ENCODE measurements at places on chromosomes 13 and 19.
A peak's percentile ranks its signal among the peaks of the same experiment; 100 is the strongest.

GRCh38 chr13:24008679-24009078 lies 111.4 kb upstream of the C1QTNF9B start:
- DNase-seq: peak; percentile 36

GRCh38 chr19:6199240-6199994 lies 64.0 kb downstream of the ACSBG2 start:
- DNase-seq: peak; percentile 98

DNA sequence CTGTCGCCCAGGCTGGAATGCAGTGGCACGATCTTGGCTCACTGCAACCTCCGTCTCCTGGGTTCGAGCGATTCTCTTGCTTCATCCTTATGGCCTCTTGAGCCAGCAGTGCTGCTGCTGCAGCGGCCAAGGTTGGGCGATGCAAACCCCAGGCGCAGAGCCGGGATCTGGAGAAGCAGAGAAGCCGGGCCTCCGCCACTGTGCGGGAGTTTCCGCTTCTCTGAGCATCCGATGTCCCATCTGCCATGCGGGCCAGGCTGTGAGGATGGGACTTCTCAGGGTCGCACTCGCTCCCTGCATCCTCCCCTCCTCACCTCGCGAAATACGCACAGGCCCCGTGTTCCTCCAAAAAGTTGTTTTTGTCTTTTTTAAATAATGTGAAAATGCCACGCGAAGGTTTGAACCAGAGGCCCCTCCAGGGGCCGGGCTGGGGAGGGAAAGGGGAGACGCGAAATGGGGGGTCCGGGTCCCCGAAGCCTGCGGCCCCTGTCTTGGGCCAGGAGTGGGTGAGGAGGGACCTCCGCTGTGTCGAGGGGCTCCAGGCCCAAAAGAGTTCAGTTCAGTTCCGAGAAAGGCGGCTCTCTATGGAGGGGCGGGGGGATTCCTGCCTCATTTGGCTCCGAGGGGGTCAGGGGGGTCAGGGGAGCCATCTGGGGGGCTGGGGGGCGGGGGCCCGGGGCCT lies 15.9 kb downstream of the CYTH2 start:
- no peak for DNase-seq

DNA sequence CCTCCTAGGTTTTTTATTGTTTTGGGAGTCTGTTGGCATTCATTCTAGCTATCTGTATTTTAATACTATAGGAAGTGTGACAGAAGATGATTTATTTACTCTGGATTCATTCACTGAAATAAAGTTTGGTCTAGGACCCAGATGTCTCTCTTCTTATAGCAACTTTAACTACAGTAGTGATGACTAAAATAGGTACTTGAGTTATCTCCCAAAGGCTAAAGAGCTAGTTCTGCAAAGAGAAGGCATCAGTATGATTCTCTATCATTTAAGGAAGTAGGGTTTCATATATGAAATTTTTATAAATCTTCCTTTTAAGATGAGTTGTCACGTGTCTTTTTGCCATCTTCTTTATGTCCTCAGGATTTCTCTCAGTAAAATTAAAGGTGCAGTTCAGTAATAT lies 507.4 kb downstream of the KCTD12 start:
- no peak for DNase-seq

GRCh38 chr19:14769201-14769600 lies 9.2 kb downstream of the ADGRE2 start:
- no peak for DNase-seq

DNA sequence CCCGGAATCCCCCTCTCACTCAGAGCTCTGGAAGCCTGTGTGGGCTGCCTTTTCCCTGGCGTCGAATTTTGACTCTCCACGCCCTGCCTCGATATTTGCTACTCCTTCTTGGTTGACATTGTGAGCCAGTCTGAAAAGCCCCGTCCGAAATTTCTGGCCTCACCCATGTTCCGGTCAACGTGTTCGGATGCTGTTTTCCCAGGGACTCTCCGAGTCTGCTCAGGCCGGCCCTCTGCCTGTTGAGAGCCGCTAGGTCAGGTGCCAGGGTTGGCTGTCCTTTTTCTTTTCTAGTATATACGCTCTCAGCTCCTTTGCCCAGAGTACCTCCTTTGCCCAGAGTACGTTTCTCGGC lies 6.8 kb upstream of the DGKH start:
- DNase-seq: peak; percentile 42

DNA sequence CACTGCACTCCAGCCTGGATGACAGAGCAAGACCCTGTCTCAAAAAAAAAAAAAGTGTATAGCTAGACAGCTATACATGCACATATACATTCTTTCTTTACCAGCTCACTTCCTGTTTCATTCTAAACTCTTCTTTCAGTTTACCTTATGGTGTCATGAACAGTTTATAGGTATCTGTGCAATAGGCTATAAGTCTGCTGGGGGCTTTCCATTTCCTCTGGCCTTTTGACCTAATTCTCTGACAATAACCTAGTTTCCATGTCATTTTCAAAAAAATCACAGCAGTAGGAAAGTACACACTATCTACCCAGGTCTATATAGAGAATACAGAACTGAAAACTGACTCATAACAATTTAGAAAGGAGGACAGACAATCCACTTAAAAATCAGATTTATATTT lies 24.4 kb upstream of the URAD start:
- peak; percentile 7 for DNase-seq

DNA sequence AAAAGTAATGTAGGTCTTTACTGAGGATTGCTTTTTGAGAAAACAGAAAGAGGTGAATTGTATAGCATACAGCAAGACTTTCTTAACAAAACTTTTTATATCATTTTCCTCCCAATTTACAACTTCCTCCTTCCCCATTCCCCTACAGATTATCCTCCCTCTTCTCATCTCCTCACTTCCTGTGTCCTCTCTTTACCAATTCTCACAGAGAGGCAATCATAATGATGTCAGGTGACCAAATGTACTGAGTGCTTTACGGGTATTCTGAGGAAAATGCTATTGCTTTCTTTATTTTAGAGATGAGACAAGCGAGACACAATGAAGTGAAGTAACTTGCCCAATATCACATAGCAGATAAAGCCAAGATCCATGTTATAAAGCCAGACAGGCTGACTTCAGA lies 1.7 kb upstream of the MTMR6 start:
- DNase-seq: no peak

DNA sequence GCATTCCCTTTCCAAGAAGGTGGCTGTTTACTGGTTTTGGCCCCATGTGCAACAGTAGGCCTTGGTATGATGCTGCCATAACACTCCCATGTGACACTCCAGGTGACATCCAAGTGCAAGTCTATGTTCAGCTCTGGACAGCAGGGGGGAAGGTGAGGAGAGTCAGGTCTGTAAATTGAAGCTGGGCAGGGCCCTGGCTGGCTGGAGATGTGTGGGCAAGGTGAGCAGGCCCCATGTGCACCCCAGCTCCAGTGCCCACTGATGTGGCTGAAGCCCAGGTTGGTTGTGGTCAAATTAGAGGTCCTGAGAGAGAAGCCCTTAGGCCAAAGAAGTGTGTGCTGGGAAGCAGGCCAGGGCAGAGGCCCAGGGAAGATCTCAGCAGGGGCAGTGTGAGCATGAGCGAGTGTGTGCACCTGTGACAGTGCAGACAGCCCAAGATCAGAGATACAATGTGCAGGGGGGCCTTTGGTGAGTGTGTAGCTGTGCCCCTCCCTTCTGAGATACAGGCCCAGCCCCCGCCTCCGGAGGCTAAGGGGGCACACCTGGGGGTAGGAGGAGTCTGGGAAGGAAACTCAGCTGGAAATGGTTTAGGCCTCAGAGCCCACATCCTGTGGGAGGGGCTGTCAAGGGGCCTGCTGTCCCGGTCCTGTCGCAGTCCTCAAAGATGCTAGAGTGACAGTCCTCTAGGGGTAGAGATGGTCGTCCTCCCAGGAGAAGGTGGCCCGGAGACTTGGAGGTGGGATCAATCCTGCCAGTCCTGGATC lies 18.6 kb downstream of the DEDD2 start:
- DNase-seq: no peak

DNA sequence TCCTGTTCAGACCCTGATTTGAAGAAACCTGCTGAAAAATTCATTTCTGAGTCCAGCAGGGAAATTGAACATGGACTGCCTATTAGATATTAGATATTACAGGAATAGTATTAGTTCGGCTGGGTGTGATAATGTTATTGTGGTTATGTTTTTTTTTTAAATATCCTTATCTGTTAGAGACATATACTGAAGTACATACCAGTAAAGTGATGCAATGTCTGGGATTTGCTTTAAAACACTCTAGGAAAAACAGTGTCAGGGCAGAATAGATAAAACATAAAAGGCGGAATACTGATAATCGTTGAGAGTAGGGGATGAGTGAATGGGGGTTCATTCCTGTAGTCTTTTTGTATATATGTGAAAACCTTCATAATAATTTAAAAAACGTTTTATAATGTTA lies 28.7 kb upstream of the AMER2 start:
- DNase-seq: no peak

GRCh38 chr19:38289955-38290354 lies 14.1 kb upstream of the C19orf33 start:
- no peak for DNase-seq

GRCh38 chr13:77056382-77056781 lies 29.4 kb upstream of the FBXL3 start:
- no peak for DNase-seq

- DNase-seq: no peak
Observed at GRCh38 chr19:46367426-46367825, 20.5 kb downstream of the PPP5C start.

DNA sequence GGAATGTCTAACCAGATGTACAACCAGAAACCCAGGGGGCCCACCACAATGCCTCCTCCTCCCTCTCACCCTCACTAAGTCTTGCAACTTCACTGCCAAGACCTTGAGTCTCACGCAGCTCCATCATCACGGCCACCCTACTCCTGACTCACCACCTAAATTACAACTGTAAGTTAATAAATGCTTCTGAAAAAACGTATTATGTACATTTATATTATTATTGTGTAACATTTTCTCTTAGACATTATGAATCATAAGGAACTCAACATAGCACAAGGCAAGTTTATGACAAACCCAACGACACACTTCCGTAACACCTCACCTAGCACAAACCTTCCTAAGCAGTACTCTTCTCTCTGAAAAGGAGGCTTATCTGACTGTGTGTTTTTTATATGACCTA lies 20.7 kb downstream of the MIPEP start:
- peak; percentile 95 for DNase-seq

GRCh38 chr19:41479757-41480191 lies 36.8 kb downstream of the ERICH4 start:
- no peak for DNase-seq

GRCh38 chr19:48630296-48631063 lies 6.7 kb downstream of the DBP start:
- DNase-seq: peak; percentile 57

DNA sequence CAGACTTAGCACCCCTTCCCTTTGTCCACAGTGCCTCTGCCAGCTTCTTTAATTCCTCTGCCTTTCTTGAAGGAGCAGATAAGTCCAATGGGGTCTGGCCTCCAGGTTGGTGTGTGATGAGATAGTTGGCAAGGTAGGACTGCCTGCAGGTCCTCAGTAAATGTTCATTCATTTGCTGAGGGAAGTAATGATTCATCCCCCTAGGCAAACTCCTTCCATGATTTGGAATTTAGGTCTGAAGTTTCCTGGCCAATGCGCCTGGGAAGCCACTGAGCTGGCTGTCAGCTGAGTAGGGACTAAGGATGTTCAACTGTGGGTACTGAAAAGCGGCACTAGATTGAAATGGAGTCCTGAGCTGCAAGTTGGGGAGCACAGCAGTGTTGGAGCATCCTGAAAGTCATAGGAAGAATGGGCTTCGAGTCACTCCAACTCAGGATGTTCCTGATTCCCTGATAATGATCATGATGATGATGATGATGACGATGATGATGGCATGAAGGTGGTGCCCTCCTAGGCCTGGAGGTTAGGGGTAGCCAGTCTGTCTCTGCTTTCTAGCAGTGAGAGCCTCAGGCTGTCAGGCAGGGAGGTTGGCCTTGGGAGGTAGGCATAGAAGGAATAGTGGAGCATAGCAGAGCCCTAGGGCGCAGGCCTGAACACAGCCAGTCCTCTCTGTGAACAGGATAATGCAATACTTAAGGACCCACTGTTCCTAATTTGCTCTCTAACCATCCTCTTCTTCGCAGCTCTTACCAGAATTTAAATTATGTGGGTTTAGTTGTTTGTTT lies 44.7 kb downstream of the COL4A2 start:
- DNase-seq: no peak
